ENCODE measurements at places on chromosomes 2 and 18.

DNA sequence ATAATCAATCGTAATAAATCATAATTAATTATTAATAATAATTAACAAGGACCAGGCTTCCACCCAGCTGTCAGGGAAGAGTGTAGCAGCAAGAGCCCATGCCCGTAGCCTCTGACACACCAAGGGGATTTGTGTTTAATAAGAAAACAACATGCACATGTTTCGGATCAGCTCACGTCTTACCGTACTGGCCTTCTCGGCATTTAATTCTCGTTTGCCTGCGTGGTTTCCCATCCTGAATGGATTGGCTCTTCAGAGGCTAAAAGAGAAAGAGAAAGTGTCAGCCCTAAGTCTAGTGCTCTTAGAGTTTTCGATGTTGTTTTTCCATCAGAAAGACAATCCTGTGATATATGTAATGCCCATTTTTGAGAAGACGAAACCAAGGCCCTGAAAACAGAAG, 27.6 kb downstream of the MBP start:
- no peak for DNase-seq

DNA sequence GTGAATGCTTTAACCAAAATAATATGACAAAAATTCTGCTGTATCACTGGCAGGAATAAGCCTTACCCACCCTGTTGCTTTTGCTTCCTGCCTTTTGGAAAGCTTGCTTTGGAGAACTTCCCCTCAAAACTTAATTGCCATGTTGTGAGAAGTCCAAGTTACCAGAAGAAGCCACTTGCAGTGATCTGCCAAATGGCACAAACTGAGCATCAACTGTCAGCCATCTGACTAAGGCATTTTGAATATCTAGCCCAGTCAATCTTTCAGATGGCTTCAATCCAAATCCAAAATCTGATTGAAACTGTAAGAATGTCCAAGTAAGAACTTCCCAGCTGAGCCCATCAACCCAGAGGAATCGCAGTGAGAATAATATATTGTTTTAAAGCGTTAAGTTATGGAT, 216.5 kb upstream of the ZC3H15 start:
- no peak for DNase-seq

- no peak for DNase-seq
Measured at GRCh38 chr2:42736598-42737322, 27.2 kb downstream of the OXER1 start.

DNA sequence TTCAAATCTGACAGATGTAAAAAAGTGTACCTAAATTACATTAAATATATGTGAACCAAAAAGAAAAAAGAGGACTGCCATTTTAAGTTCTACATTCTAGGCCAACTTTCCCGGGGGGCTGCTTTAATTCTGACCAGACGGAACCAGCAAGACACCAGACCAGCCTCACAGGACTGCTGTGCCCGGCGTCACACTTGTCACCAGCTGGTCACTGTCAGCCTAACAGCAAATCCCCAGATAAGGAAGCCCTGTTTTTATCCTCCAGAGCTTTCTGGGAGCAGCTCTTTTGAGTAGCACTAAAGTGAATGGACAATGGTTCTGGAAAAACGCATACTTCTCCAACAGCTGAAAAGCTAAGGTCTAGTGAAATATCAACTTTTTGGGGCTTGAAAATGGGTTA, 35.6 kb downstream of the CYB5A start:
- DNase-seq: no peak

GRCh38 chr2:182915369-182916326, 49.2 kb upstream of the FRZB start:
- no peak for DNase-seq

GRCh38 chr2:134197445-134197844, 56.4 kb upstream of the MGAT5 start:
- DNase-seq: no peak

DNA sequence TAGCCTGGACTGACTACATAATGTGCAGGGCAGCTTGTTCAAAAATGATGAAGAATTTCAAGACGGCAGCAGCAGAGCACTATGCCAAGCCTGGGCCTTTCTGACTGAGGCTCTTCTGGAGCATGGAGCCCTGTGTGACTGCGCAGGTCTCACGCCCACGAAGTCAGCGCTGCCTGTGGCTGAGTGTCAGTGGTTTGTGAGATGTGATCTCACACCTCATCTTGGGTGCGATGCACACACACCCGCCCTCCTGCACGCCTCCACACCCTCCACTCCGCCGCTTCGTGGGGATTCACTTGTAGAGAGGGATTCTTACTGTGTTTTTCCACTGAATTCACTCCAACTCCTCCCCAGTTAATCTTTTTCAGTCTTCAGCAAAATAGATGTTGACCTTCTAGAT, 103.9 kb downstream of the VIT start:
- DNase-seq: peak; percentile 21

- DNase-seq: no peak
Measured at GRCh38 chr2:158041400-158041799, 60.3 kb upstream of the UPP2 start.

- peak; percentile 50 for DNase-seq
Measured at GRCh38 chr18:24019641-24020331, 5.2 kb downstream of the TTC39C start.

GRCh38 chr18:3902676-3903075, 452.7 kb downstream of the TGIF1 start:
- DNase-seq: no peak

- DNase-seq: no peak
Measured at GRCh38 chr2:142422041-142422440, 291.2 kb upstream of the LRP1B start.

DNA sequence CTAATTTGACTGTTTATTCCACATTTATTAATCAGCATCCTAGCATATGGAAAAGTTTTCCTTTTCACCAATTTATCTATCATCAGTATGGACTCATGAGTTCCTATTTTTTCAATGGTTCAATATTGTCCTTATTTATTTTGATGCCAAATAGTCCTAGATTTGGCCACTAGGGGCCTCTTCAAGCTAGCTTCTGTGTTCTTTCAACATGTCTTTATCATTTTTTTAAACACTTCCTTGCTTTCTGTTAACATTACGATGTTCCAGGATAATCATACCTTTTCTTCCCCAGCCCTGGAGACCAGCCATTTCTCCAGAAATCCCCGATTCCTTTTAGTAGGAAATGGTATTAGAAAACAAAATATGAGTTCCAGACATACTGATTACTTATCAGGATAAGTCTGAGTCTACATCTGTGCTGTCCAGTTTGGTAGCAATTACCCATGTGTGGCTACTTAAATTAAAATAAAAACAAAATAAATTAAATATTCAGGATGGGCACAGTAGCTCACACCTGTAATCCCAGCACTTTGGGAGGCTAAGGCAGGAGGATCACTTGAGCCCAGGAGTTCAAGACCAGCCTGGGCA, 70.6 kb downstream of the RPE start:
- no peak for DNase-seq

GRCh38 chr2:219442256-219443015, 7.8 kb downstream of the SPEG start:
- no peak for DNase-seq

DNA sequence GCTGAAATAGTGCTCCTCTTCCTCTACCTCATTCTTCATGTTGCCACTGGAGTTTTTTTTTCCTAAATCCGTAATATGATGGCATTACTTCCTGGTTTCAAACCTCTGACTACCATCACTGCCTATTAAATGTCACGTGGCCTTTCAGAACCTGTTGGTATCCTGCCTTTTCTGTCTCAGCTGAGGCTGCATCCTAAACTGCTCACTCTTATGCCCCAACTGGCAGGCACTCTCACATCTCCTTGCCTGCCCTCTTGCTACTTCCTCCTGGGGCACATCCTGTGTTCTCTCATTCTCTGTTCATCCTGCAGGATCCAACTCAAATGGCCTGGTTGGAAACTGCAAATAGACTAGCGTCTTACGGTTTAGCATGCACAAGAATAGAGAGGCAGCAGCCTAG, 468.1 kb upstream of the FANCL start:
- no peak for DNase-seq

- no peak for DNase-seq
Measured at GRCh38 chr18:48885924-48886400, 64.8 kb downstream of the SMAD7 start.

- no peak for DNase-seq
Measured at GRCh38 chr18:31232775-31233424, 70.2 kb upstream of the DSC1 start.

GRCh38 chr2:203737360-203737759, 30.9 kb downstream of the CD28 start:
- no peak for DNase-seq

DNA sequence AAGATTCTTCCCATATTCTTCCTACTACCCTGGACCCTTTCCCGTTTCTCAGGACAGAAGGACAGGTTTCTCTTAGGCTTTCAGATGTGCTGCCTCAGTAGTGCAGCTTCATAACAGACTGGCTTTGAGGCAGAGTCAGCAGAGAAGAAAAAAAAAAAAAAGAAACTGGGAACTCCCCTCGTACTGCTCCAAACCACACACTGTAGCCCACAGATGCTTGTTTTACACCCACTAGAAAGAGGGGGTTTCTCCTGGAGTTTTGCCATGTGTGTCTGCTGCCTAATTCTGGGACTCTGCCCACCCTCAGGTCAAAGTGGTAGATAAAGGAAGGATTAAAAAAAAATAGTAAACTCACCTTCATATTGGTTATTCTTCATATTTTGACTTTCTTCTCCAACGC, 95.9 kb downstream of the NCOA1 start:
- DNase-seq: peak; percentile 46

DNA sequence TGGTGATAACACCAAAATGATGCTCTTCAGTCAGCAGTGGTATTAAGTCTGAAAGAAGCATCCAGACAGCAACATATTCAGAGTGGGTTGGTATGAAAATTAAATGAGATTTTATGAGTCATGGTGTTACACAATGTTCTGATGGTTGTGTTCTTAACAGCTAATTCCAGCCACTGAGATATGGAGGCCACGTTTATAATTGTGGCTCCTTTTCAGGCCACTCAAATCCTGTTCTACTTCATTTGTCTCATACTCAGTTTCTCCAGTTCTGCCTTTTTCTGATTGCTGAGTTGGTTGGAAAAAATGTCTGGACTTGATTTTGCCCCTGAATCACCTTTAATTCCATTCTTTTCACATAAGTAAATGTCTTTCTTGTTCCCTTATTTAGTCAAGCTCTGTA, 162.7 kb upstream of the COL3A1 start:
- DNase-seq: no peak

GRCh38 chr18:40708726-40709125, 1246.3 kb upstream of the PIK3C3 start:
- no peak for DNase-seq
